Stimulated activated CD8-positive, alpha-beta memory T cell treated with anti-CD3 and anti-CD28 coated beads, Interleukin-2, amount 100 ng/mL, for 48 hours (primary cell): ENCODE measurements at places on chromosomes 3 and 15.

- DNase-seq: no peak
Measured at GRCh38 chr3:99971761-99972160, 142.5 kb downstream of the FILIP1L start.

DNA sequence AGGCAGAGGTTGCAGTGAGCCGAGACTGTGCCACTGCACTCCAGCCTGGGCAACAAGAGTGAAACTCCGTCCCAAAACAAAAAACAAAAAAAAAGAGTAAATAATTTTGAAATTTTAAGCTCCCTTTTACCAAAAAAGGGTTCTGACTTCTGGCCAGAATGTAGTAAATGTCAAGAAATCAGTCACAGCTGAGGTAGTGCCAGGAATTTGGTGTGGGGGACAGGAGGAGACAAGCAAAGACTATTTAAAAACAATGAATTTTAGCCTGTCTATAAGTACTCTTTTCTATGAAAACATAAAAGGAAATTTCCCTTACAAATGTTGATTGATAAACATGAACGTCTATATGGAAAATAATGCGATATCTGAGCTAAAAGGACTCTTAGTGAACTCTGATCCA, 363.7 kb downstream of the FHIT start:
- no peak for DNase-seq

- peak; percentile 13 for DNase-seq
Measured at GRCh38 chr3:188060840-188061544, 93.0 kb upstream of the LPP start.

GRCh38 chr15:97654481-97655076, 305.9 kb upstream of the ARRDC4 start:
- DNase-seq: no peak

- DNase-seq: no peak
Measured at GRCh38 chr3:72839057-72839456, 9.2 kb downstream of the SHQ1 start.

DNA sequence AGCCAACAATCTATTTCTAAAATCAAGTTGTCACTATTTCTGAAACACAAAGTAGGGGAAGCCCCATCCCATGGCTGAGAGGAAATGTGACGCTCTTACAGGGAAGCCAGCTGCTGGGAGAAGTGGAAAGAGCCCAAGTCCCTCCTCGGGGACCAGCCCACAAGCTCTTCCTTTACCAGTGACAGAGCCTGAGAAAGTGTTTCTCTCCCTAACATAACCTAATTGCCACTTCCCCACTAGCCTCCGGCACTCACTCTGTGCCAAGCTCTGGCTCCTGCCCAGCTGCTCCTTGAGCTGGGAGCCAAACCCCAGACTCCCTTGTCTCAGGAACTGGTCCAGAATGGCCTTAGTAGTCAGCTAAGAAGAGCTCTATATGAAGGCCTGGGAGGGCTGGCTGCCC, 42.9 kb downstream of the TNFAIP8L3 start:
- no peak for DNase-seq

DNA sequence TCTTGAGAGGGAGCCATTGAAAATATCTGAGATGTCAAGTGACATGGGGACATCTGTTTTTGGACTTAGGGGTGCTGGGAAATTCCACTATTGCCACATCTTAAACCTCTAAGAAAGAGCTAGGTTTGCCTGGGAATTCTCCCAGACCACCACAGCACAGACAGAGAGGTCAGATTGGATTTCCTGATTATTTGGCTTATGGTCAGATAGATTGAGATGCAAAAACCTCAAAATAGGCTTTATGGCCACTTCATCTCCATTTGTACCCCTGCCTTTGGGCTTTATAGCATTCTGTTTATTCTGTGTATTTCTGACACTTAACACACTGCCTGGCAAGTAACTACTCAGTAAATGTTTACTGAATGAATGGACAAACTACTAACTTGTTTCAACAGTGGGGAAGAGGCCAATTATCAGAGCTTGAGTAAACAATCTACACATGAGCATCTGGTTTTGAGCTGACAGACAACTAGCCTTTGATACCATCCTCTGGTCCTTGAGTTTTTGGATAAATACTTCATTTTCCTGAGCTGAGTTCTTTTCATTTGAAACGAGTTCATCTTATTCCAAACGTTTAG, 81.8 kb downstream of the TP63 start:
- DNase-seq: no peak
